ENCODE measurements at places on chromosomes 2 and 18. TPM values are rescaled to one million over a fixed set of nuclear protein-coding genes. Genes with fewer than 3 reads are reported as not detected.
A peak's percentile ranks its signal among the peaks of the same experiment; 100 is the strongest.

Gene DRC1
- total RNA-seq: under 0.01 TPM

Gene PLCD4
- 10.7 TPM for total RNA-seq

- peak; percentile 81 for DNase-seq
These were observed 88.4 kb downstream of the PMAIP1 start for GRCh38 chr18:59988098-59988706.

- no peak for DNase-seq
These were observed 261.9 kb upstream of the ETAA1 start for GRCh38 chr2:67135208-67135607.
